ENCODE measurements at places on chromosomes 4 and X.

- DNase-seq: peak; percentile 56
Measured at GRCh38 chr4:105145156-105145902, 1.3 kb upstream of the TET2 start.

GRCh38 chr4:106986486-106986885 lies 49.6 kb downstream of the DKK2 start:
- no peak for DNase-seq

DNA sequence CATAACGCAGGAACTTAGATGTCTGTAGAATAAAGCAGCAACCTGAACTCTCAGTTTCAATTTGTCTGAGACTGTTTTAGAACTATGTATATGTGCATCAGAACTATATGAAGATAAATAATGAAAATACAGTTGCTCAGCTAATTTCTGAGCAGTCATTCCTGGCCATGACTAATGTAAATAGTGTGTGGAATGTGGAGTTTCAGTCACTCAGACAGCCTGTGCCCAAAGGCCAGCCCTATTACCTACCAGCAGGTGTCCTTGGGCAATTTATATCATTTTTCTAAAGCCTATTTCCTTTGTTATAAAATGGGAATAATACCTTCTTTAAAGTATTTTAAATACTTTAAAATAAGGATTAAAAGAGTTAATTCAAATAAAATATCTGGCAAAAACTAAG lies 56.0 kb upstream of the RELL1 start:
- DNase-seq: no peak

- DNase-seq: no peak
Measured at GRCh38 chr4:176383273-176384077, 63.7 kb downstream of the SPCS3 start.

- no peak for DNase-seq
Measured at GRCh38 chr4:125268068-125268755, 46.5 kb upstream of the FAT4 start.

DNA sequence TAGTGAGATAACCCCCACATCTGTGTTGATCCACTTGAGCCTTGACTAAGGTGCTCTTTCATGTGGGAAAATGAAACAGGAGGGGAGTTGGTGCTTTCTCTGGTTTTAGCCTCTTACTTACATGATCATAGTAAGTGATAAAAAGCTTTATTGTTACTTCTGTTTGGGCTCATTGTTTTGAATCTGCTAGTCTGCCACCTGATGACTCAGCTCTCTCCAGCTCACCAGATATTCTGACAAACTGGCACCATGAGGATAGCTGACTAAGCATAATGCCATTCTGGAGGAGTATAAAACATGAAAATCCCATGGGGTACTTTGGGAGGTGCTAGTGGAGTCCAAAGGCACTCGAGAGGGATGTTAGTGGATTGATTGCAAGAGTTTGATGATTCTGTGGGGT lies 824.0 kb downstream of the RAPGEF2 start:
- no peak for DNase-seq

- DNase-seq: no peak
Measured at GRCh38 chrX:102723456-102723855, 2.9 kb downstream of the GPRASP3 start.

- no peak for DNase-seq
Measured at GRCh38 chr4:56505269-56506130, at the start of gene ARL9. Gene ARL9, plus strand, starts transcription at chr4:56505791. Its CDS starts 72 bp downstream, at chr4:56505863.

GRCh38 chr4:109913596-109914241 lies 1.0 kb downstream of the EGF start:
- DNase-seq: no peak

GRCh38 chr4:15495621-15496020 lies 25.9 kb downstream of the CC2D2A start:
- DNase-seq: no peak

DNA sequence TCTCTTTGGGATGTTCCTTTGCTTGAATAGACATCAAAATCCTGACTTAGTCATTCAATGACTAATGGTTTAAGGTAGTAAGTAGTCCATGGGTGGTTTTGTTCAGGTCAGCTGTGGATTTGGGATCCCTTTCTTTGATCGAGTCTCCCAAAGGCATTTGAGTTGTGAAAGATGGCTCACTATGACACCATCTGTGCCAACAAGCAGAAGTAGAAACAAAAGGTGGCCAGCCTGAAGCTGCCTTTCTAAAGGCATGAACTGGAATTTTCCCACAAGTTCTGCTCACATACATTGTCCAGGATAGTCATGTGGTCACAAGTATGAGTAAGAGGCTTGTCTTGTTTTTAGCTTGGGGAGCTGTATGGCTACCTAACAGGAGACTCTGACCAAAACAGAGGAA lies 129.9 kb downstream of the CCNG2 start:
- DNase-seq: no peak

DNA sequence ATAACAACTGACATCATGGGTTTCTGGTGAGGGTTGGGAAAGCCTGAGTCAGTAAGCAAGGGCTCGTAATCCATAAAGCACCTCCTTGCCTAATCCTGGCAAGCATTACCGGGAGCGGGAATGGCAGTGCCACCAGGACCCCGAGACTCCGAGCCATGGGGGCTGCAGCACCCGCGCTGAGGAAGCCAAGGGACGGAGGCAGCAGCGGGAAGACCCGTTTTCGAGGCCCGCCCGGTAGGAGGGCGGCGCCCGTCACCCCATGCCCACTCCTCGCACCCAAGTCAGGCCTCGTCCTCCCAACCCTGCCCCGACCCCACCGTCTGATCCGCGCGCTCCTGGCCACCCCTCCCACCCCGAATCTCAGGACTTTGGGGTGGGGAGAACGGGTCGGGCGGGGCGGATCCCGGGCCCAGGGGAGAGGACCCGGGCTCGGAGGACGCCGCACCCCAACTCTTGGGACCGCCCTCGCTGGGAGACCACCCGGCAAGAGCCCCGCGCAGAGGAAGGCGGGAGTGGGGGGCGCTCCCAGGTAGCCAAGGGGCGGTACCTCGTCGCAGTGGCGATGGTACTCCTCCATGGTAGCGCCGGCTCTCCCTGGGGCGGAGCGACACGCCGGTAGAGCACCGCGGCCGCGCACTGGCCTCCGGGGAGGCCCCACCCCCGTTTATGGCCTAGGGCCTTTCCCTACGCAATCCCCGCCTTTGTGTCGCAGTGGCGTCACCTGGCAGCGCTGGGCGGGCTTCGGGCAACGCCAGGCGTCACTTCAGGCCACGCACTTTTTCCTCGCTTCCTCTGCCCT lies at the start of gene DYNLT3:
DYNLT3 (minus strand) TSS at position 638 of the 799 bp plus-strand sequence; CDS start at position 577, 61 bp downstream.
- DNase-seq: peak; percentile 85

GRCh38 chr4:129218360-129218759 lies 122.4 kb downstream of the C4orf33 start:
- DNase-seq: no peak

- peak; percentile 74 for DNase-seq
Measured at GRCh38 chr4:110198435-110199416, at the start of gene ELOVL6. Gene ELOVL6, minus strand, starts transcription at chr4:110198615. Its CDS starts 280 bp downstream, at chr4:110198335.

GRCh38 chrX:45527834-45528233 lies 327.2 kb upstream of the DIPK2B start:
- no peak for DNase-seq

DNA sequence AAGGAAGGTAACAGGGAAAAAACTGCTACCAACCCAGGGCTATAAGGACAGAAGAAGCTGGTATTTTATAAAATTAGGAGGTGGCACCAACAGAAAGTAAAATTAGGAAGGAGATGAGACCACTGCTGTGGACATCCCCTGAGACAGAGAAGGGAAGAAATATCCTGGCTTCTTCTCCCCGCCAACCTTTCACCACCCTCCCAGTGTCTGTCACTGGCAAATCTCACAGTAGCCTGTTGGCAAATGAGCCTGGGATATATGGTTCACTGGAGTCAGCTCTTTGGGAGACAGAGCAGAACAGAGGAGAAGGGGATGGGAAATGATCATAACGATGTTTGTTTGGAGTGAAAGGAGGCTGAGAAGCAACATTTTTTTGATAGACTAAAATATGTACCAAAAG lies 190.9 kb upstream of the PACRGL start:
- DNase-seq: no peak

DNA sequence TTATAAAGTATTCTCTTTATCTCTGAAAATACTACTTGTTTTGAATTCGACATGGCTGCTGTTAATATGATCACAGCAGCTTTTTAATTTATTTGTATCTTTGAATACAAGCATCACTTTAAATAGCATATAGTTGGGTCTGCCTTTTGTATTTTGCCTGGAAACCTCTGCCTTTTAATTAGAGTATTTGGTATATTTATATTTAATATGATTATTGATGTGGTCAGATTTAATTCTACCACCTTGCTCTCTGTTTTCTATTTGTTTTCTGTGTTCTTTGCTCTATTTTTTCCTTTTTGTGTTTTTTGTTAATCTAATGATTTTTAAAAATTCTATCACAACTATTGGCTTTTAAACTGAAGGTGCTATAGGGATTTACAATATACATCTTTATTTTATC lies 21.7 kb downstream of the STK32B start:
- no peak for DNase-seq

GRCh38 chrX:152399395-152399794 lies 51.7 kb downstream of the GABRA3 start:
- peak; percentile 1 for DNase-seq

DNA sequence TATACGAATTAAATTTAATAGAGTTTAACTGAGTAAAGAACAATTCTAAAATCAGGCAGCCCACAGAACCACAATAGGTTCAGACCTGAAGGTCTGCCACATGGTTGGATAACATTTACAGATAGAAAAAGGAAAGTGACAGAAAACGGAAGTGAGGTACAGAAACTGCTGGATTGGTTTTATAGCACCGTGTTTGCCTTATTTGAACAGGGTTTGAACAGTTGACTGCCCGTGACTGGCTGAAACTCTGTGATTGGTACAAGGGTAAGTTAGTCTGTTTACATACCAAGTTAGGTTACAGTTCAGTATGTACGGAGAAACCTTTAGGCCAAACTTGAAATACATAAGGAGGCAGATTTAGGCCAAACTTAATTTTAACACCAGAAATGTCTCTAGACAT lies 64.1 kb upstream of the ATXN3L start:
- no peak for DNase-seq

- no peak for DNase-seq
Measured at GRCh38 chr4:105483840-105484239, 10.0 kb upstream of the PPA2 start.

- DNase-seq: peak; percentile 45
Measured at GRCh38 chrX:40104630-40104984, 6.8 kb upstream of the BCOR start.

DNA sequence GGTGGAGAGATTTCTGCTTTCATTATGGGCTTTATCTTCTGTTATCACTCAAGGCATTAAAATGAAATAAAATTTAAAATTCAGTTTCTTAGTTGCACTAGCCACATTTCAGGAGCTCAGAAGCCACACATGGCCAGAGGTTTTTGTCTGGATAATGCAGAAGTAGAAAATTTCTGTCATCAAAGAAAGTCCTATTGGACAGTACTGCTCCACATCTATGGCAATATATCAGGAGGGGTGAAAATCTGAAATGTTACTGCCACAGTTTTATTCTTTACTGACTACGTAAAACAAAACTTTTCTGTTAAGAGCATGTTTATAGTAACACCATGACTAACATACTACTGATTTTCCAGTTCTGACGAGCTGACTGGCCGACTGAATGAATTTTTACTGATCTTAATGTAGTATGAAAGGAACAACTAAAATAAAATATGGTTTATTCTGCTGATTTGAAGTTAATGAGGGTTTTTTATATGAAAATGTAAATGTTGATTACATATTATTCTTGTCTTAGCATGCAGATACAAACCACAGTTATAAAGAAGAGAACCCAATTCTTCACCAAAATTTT lies 264.0 kb upstream of the HAND2 start:
- no peak for DNase-seq

- no peak for DNase-seq
Measured at GRCh38 chr4:149884529-149885181, 69.0 kb upstream of the IQCM start.

DNA sequence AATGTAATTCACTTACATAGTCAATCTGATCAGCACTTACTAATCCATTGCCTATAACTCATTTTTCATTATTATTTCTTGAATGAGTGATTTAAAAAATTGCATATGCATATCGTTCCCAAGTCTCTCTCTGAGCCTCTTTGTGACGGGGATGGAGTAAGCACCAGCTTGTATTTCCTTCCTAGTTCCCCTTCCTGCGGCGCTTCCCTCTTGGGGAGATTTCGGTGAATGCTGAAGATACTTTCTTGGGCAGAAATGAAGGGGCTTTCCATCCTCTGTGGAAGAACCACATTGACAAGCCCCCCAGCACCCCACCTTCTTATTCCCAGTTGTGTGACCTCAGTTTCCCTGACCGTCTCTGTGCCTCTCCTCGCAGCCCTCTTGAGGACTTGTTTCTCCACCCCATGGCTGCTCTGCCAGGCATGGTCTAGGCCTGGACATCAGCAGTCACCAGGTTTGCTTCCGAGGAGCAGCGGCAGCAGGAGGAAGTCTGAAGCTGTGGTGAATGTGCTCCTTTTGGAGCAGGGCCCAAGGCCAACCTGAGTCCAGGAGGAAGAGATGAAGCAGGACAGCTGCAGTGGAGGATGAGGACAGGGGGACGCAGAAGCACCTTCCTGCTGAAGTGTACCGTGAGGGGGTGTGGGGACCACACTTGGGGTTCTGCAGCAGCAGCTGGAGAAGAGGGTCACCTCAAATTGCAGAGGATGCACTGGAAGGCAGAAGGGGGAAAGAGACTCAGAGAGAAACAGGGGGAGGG lies 124.9 kb downstream of the IRF2 start:
- DNase-seq: no peak

DNA sequence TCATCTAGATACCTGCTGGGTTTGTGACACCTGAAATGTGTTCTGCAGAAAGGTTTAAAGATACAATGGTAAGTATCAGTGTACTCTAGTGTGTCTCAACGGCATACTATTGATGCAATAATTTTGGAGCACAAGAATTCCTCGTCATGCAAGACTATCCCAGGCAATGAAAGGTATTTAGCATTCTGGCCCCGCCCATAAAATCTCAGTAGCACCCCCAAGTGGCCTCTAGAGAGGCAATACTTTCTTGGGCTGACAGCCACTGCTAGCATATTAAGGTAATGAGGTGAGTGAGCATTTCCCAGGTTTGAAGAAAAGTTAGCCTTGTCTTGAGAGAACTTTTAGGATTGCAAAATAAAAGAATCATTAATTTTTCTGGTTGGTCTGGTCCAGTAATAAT lies 24.0 kb downstream of the TAB3 start:
- DNase-seq: peak; percentile 2

- no peak for DNase-seq
Measured at GRCh38 chr4:37687681-37688080, 1.5 kb upstream of the RELL1 start.

DNA sequence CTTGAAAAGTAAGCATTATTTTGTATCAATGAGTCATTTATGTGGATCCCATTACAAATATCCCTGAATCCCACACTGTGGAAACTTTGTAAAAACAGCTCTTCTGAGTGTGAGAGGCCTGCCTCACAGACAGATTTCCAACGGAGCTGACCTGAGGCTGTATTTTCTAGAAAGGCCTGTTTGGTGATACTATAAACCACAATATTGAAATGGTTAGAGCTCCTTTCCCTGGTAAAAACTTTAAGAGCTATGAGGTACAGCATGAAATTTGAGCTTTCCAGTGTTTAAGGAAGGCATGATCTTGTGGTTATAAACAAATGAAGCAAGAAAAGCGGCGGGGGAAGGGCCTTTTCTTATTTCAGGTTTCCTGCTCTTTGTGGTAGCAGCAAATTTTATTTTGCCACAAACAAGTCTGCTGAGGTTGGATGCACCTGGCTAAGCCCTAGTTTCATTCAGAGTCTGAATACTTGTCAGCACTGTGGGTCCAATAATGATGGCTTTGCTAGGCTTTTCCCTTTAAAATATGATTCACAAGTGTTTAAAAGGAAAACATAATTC lies 86.8 kb upstream of the ETNPPL start:
- no peak for DNase-seq
